ENCODE measurements at places on chromosomes 5 and 9.

- no peak for DNase-seq
Measured at GRCh38 chr5:134143944-134144941, 29.8 kb downstream of the TCF7 start.

DNA sequence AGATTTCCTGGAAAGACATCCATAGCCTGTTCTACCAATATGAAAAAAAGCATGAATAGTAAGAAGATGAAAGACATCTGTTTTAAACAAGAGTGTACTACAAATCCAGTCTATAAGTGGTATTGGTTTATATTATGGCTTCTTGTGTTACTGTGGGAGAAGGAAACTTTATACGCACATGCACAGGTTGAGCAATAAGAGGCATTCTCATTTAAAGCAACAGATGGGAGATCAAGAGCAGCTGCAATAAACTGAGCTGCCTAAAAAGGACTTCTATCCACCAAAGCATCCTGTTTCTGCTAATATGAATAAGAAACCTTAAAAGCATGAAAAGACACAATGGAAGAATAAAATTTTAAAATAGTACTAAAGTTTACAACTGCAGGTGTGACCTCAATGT is 8.6 kb upstream of the PCDHB1 start:
- DNase-seq = no peak

DNA sequence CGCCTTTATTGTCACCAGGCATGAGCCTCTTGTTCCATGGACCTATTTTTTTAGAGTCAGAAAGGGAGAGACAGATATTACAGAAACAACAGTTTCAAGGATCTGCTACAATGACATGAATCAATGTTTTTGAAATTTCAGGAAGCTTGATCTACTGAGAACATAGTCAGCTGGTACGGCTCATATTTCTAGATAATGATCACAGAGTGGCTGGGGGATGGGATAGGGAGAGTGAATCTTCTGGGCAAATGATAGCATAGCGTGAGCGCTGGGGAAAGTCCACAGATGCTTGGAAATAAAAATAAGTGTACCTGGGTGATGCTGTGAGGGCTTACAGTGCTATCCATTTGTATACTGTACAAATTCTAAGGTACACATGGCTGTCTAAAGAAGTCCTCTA is 340.4 kb downstream of the EBF1 start:
- DNase-seq = peak; percentile 58

DNA sequence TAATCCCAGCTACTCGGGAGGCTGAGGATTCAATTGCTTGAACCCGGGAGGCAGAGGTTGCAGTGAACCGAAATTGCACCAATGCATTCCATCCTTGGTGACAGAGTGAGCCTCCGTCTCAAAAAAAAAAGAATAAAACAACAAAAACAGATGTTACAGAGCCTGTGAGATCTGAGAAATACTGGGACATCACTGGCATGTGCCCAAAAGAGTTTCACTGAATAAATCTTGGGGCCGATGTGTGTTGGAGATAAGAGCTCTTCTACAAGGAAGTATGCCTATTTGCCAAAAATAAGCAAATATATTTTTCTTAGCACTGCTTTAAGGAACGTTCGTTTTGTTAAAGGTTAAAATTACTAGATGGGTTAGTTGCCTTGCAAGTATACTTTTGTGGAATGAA is 55.1 kb downstream of the KIAA1958 start:
- DNase-seq = peak; percentile 77

DNA sequence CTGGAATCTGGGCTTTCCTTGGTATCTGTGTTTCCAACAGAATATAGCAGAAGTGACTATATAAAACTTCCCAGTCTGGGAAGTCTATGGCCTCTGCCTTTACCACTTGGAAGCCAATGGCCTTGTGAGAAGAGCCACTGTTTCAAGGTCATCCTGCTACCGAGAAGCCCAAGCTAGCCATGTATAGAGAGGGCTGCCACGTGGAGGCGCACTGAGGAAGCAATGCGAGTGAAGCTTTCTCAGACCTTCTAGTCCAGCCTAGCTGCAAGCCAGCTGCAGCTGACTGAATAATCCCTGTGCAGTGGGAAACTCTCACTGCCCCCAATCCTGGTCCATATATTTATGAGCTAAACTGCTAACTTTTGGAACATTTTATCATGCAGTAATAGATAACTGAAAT is 661.8 kb upstream of the RIOK2 start:
- no peak for DNase-seq

- DNase-seq = peak; percentile 2
Measured at GRCh38 chr5:176360894-176361436, 599 bp downstream of the KIAA1191 start.

DNA sequence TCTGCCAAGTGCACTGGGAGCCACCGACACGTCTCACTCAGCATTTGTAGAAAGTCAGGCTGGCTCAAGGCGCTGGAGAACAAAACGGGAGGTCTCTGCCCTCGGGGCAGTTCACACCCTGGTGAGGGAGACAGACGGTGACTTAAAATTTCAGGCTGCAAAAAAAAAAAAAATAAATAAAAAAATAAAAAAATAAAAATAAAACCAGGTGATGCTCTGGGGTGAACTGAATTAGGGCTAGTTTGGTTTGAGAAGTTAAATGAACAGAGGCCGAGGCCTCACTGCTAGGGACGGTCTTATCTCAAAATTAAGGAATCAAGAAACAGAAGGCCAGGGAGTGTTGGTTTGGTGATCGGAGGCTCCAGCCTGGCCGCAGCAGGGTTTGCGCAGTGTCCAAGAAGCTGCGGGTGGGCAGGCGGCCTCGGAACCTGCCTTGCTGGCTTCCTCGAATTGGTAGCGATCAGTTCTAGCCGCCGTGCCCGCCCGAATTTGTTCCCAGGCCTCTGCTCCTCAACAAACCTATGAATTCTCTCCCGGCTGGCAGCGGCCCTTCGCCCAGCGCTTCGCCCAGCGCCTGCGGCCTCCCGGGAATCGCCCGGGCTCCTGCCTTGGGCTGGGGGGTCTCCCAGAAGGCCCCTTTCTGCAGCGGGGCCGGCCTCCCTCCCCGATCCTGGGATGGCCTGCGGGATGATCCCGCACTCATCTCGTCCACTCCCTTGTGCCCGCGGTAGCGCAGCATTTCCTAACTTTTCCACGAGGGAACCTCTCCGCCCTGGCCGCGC is 1.5 kb downstream of the NKX2-5 start:
- DNase-seq = no peak

Measured in fibroblast of skin of right biceps (primary cell).